ENCODE measurements at places on chromosomes 2 and 18.

- DNase-seq: peak; percentile 33
Measured at GRCh38 chr2:27903649-27904404, 13.3 kb downstream of the BABAM2 start.

GRCh38 chr2:176138526-176138922, 9.0 kb downstream of the HOXD8 start:
- DNase-seq: no peak

GRCh38 chr2:128447538-128447995, 128.9 kb upstream of the HS6ST1 start:
- no peak for DNase-seq

- DNase-seq: no peak
Measured at GRCh38 chr2:156864753-156865152, 392.8 kb upstream of the GALNT5 start.

GRCh38 chr2:21715887-21716286, 592.1 kb downstream of the TDRD15 start:
- no peak for DNase-seq

GRCh38 chr18:12883372-12883683, 709 bp downstream of the PTPN2 start:
- DNase-seq: no peak

DNA sequence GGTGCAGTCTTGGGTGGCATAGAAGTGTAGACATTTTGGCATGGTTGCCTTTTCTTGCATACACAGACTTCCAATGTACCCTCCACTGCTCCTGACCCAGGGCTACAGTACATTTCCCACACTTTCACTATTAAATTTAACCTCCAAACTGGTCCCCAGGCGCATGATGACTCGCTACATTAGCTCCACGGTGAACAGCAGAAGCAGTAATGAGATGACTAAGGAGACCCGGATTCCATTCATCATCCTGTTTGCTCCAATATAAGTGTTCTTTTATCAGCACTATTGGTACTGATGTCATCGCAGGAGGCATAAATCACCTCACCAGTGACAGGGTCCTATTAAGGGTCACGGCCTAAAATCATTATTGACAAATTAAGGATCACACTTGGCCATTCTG, 316.5 kb downstream of the EN1 start:
- no peak for DNase-seq

- no peak for DNase-seq
Measured at GRCh38 chr2:137207030-137207429, 441.7 kb downstream of the THSD7B start.

GRCh38 chr2:84686783-84687476, 170.6 kb downstream of the DNAH6 start:
- DNase-seq: no peak

DNA sequence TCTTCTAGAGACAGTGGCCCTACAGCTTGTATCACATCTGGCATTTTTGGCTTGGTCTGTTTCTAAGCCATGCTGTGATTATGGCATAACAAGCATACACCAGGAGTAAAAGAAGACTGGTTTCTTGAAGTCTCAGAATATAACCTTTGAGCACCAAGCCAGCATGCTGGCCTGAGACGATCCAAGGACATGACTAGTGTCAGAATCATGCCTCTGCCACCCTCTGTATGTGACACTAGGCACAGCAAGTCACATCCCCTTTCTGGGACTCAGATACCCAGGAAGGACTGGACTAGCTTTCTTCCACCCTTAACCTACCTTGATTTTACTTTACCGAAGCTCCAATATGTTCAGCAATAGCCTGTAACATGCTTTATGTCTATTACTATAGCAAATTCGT, 345.5 kb downstream of the SETBP1 start:
- DNase-seq: no peak

- DNase-seq: no peak
Measured at GRCh38 chr2:11473659-11474433, 7.9 kb upstream of the E2F6 start.

DNA sequence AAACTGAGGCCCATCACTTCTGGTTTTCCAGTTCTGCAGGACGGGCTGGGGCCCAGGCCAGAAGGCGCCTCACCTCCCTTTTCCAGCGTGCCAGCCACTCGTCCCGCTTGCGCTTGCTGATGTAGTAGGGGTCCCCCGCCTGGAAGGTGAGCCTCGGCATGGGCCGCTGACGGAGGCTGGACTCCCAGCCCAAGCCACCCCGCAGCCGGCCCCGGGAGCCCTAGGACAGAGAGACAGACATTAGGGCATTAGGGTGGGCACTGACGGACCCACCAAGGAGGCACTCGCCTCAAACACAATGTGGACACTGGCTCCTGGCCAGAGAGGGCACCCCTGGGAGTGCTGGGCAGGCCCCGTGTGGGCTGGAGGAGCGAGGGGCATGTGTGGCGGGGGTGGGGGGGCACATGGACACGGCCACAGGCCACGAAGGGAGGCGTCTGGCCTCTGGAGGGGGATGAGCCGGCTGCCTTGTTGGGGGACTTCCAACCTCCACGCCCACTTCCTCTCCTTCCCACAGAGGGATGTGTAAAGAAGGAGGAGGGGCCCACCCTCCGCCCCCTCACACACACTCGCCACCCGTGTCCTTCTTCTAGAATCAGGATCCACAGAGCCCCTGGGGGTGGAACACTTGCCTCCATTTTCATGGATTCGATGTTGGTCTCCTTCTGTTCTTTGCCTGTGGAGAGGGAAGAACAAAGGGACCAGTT, 66.7 kb downstream of the DNMT3A start:
- peak; percentile 70 for DNase-seq

DNA sequence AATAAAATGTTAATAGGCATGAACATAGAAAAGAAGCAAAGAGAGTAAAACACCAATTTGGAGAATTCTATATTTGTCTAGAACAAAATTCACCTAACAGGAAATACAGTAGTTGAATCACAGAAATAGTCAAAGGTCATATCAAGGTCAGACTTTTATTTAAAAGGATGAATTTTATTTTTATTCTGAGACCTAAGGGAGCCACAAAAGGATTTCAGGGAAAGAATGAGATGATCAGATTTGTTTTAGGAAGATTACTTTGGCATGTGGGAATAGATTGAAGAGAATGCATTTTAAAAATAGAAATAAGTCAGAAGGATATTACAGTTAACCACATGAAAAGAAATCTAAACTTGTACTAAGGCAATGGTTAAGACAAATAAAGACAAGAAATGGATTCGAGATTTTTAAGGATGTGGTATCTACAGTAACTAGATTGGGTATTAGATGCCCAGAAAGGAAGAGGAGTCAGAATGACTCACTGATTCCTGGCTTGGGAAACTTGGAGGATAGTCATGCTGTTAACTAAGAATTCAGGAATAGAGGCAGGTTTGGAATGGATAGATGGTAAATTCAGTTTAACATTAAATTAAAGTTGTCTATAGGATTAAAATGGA, 56.0 kb downstream of the METTL4 start:
- DNase-seq: no peak

GRCh38 chr18:69358212-69358895, 42.3 kb upstream of the DOK6 start:
- DNase-seq: no peak
